ENCODE measurements at places on chromosomes 5 and 9.
A peak's percentile ranks its signal among the peaks of the same experiment; 100 is the strongest.

DNA sequence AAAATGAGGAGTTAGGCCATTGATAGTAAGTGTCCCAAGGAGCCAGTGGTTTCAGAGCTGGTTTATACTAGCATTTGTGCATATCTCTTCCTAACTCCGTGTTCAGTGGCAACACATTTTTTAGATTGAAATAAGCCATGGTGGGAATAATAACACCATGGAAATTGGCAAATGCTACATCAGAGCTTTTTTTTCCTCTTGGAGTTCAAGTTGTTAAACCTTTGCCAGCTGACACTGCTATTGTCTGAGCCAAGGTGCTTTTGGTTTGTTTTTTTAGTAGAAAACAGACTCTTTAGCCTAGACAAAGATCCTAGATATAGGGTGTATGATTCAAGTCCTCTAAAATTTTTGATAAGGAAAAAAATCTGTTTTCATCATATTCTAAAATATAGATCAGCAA is 2.8 kb downstream of the ACO1 start:
- no peak for DNase-seq

DNA sequence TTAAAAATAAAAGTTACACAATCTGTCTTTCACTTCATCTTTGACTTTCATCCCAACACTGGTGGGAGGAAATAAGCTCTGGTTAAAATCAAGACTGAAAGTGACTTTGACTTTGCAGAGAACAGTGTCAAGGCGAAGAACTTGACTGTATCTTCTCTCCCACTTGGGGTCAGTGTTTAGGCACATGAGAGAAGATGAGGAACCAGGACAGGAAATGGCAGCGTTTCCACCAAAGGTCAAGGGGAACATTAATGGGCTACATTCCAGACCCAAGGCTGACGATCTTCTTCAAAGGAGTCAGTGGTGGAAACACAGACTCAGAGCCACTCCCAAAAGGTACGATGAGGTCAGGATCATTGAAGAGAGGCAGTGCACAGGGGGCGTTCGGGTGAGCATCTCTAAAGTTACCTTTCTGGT is 409.5 kb downstream of the ARHGEF28 start:
- peak; percentile 54 for DNase-seq

- DNase-seq: no peak
Measured at GRCh38 chr9:126842220-126842842, 18.1 kb upstream of the ZBTB34 start.

- DNase-seq: no peak
Measured at GRCh38 chr5:172407822-172408221, 46.5 kb downstream of the SH3PXD2B start.

DNA sequence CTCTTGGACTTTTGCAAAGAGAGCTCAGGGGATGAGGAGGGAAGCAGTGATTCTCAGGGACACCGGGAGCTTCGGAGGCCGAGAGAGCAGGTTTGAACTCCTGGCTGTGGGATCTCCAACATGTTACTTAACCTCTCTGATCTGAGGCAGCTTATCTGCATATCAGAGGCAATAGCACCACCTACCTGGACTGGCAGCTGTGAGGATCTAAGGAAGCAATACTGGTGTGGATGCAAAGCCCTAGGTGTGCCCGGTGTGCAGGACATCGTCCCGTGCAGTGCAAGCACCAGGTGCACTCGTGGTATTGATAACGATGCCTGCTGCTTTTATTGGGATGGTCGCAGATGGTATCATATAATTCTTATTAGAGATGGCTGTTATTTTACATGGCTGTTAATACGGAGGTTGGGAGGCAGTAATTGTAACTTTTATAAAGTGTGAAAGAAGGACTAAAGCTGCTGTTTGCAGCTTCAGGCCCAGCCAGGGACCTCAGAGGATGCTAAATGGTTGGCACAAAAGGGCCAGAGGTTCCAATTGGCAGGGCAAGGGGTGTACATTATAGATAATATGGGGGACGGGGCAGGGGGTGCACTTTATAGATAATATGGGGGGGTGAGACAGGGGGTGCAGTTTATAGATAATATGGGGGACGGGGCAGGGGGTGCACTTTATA is 14.9 kb downstream of the COL5A1 start:
- DNase-seq: no peak

DNA sequence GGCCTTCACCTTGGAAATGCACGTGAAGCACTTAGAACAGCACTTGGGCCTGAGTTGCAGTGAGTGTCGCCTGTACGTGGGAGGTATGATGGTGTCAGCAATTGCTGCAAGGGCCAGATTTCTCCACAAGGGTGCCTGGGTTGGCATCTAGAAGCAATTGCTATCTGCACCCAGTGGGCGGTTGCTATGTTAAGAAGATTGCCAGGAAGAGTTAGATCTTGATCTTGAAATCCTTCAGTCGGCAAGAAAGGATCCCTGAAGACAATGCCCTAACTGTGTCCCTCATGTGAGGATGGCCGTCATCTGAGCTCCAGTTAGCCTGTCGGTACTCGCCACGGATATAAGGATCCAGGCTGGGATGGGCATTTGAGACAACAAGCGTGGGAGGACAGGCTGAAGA is 62.9 kb downstream of the MAMDC2 start:
- no peak for DNase-seq

All from NCI-H146 (cell line).